ENCODE measurements at places on chromosomes 4 and X.

DNA sequence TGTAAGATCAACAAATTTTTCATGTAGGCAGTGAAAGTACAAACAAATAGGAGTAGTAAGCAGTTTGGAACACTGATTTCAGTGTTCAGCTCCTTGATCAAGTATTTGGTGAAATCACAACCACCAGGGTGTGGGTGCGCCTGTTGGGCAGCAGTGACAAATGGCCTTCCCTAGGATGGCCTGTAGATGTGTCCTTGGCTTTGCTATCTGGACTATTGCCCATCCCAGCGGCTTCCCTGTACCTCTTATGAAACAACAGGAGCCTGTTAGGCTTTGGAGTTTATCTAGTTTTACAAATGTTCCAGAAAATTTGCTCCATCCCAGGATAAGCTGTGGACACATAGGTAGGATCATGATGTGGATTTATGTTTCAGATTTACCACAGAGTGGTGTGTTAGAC, 216.8 kb upstream of the FAT1 start:
- no peak for DNase-seq

GRCh38 chrX:2516623-2517022, 15.8 kb upstream of the DHRSX start:
- DNase-seq = no peak

GRCh38 chrX:152991123-152991522, 2.8 kb downstream of the PNMA5 start:
- no peak for DNase-seq

DNA sequence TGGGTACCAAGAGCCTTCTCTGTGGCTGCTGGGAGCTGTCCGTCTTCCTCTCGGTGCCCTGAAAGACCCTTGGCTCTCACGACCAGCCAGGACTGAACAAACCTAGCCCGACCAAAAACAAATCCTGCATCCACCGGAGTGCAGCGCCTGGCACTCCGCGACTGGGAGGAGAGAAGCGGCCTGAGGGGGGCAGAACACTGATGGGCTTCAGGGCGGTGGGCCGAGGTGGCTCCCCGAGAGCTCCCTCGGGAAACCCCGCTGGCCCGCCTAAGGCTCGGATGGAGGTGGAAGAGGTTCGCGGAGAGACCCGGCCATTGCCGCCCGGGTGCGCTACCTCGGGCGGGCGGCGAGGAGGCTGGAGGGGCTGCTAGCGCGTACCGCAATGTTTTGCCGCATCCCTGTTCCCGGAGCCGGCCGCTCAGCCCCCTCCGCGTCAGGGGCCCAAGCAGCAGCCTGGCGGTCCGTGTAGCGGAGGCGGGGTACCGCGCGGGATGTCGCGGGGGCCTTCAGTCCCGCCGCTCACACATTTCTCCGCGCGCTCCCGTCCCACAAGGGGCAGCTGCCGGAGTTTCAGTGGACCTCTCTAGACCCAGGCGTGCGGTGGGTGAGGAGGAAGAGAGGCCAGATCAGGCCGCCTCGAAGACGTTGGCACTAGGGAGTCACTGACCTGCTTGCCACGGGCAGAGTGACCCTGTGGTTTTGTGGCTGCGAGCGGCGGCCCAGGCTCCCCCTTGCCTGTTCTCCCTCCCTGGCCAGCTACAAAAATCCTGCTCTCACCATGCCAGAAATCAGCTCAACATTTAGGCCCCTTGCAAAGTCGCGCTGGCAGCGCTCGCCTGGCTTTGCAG, 2.2 kb downstream of the SLITRK4 start:
- no peak for DNase-seq

GRCh38 chr4:14257903-14258302, 630.4 kb upstream of the BOD1L1 start:
- no peak for DNase-seq

GRCh38 chrX:128436397-128437103, 384.3 kb upstream of the ACTRT1 start:
- DNase-seq = no peak

DNA sequence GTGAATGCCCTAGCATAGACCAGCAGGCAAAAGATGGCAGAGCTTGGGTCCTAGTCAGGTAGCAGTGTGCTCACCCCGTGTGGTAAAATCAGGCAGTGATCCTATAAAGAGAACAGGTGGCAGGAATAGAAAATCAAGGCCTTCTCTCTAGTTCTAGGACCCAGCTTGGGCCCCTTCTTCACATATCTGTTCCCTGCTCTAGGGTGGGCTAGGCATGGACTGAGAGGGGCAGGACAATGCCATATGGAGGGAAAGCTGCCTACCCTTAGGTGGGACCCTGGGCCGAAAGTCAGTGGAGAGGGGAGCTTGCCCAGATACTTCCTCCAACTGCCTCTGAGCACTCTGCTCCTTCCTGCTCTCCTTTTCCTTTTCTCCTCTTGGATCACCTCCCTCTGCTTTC, 117.4 kb upstream of the NALF2 start:
- DNase-seq = no peak

GRCh38 chr4:38610966-38611431, 53.0 kb upstream of the KLF3 start:
- DNase-seq = peak; percentile 20

- DNase-seq = no peak
Measured at GRCh38 chr4:175667122-175667521, 144.9 kb downstream of the GPM6A start.

- no peak for DNase-seq
Measured at GRCh38 chrX:132900633-132901293, 57.7 kb downstream of the HS6ST2 start.

- DNase-seq = no peak
Measured at GRCh38 chr4:105569057-105569865, 16.8 kb downstream of the ARHGEF38 start.

DNA sequence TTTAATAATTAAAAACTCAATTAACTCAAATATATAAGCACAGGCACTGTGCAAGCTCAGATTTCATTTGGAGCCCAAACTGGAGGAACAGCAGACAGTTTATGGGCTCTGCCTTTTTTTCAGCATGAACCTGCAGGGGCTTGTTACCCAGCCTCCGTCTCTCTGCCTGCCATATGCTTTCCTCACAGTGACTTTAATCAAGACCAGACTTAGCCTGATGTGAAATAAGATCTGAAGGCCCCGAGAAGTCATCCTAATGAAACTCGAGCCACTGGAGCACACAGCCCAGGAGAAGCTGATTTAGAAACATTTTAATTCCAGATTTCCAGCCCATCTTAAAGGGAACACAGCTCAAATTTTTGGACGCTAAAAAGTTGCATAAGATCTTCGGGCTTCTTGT, 55.6 kb downstream of the SPATA18 start:
- no peak for DNase-seq

DNA sequence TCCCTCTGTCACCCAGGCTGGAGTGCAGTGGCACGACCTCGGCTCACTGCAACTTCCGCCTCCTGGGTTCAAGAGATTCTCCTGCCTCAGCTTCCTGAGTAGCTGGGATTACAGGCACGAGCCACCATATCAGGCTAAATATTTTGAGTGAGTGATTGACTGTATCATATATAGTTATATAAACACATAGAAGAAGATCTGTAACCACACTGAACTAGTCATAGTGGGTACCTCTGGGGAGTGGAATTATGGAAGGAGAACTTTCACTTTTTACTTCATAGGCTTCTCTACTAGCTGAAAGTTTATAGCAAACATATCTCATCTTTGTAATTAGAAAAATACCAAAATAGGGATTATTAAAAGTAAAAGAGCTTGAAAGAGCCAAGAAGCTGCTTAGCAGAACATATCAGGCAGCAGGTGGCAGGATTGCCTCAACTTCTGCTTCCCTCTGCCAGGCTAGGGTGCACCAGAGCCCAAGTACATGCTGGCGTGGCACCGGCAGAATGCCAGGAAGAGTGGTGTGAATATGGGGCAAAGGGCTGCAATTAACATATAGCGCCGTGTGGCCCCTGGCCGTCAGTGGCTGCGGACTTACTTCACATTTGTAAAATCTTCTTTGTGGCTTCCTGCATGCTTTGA, 39.5 kb upstream of the CD40LG start:
- DNase-seq = no peak

- no peak for DNase-seq
Measured at GRCh38 chr4:181674315-181674875, 568.8 kb upstream of the TENM3 start.

GRCh38 chrX:6885396-6885795, 262.1 kb upstream of the STS start:
- DNase-seq = no peak

DNA sequence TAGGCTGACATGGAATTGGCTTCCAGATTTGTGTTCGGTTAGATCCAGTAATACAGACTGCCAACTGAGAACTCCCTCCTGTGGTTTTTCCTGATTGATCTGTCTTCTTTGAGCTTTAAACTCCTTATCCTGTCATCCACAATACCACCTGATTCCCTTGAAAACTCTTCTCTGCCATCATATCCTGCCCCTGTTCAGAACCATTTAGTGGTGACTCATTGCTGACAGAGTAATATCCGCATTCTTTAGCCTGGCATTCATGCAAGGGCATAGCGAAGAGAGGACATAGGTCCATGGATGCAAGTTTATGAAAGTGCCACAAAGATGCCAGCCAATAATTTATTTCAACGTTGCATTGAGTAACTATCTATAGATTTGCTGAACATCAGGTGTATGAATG, 76.6 kb downstream of the ITIH6 start:
- DNase-seq = no peak

GRCh38 chrX:153925739-153926551, at the start of gene ARHGAP4:
Gene ARHGAP4, minus strand, starts transcription at chrX:153926264. Its CDS starts 62 bp downstream, at chrX:153926202.
- no peak for DNase-seq
